Endothelial cell of umbilical vein (primary cell): ENCODE measurements at places on chromosomes 6 and 20. TPM values are rescaled to one million over a fixed set of nuclear protein-coding genes. Genes with fewer than 3 reads are reported as not detected.

The LPA gene
- total RNA-seq = not detected in 2 replicates

DNA sequence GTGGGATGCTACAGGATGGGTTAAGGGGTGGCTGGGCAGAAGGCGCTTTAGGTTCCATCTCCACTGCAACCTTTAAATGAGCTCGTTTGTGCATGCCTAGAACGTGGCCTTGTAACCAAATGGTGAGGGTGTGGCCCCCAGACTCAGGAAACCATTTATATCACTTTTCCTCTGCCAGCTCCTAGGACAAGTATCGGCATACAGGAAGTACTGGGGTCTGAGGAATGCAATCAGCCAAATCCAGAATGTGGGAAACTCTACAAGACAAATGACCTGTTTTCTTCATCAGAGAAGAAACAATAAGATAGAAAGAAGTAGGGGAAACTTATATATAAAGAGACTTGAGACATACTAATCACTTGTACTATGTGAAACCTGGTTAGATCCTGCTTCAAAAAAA lies 21.2 kb downstream of the AK9 start:
- peak; percentile 58 for DNase-seq

GRCh38 chr6:122710908-122711635 lies 68.4 kb upstream of the FABP7 start:
- DNase-seq = no peak

The FAM83C gene
- total RNA-seq = not detected in 2 replicates

DNA sequence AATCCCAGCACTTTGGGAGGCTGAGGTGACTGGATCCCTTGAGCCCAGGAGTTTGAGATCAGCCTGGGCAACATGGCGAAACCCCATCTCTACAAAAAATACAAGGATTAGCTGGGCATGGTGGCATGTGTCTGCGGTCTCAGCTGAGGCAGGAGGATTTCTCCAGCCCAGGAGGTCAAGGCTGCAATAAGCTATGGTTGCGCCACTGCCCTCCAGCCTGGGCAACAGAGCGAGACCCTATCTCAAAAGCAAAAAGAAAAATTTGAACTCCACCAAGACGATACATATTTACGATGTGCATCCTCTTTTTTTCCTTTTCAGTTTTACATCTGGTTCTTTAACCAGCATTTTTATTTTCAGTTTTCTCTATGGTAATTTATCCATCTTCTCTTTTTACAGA lies 162.1 kb downstream of the JARID2 start:
- DNase-seq = no peak

The RIPOR2 gene
- total RNA-seq = not detected in 2 replicates

GRCh38 chr6:34460796-34461507 lies 4.9 kb upstream of the PACSIN1 start:
- DNase-seq = peak; percentile 6

DNA sequence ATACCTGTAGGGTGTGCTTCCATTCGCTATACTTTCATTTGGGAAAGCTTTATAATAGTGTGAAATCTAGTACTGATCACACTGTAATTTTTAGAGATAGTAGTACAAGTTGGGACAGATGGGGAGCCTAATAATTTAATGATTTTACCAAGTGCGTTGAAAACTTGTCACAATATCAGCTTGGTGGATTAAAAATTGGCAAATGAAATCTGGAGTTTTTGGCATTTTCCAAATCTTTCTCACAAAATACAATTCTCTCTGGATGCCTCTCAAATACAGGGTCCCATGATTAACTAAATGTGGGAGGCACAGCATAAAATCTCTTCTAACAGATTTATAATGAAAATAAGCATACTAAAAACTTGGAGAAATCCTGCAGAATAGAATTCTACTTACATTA lies 96.4 kb downstream of the PLCB4 start:
- no peak for DNase-seq

GRCh38 chr6:14406614-14407331 lies 289.2 kb downstream of the CD83 start:
- no peak for DNase-seq

The TGM3 gene
- total RNA-seq = not detected in 2 replicates

The EYS gene
- 0.27 and 0.81 TPM in 2 replicates for total RNA-seq

DNA sequence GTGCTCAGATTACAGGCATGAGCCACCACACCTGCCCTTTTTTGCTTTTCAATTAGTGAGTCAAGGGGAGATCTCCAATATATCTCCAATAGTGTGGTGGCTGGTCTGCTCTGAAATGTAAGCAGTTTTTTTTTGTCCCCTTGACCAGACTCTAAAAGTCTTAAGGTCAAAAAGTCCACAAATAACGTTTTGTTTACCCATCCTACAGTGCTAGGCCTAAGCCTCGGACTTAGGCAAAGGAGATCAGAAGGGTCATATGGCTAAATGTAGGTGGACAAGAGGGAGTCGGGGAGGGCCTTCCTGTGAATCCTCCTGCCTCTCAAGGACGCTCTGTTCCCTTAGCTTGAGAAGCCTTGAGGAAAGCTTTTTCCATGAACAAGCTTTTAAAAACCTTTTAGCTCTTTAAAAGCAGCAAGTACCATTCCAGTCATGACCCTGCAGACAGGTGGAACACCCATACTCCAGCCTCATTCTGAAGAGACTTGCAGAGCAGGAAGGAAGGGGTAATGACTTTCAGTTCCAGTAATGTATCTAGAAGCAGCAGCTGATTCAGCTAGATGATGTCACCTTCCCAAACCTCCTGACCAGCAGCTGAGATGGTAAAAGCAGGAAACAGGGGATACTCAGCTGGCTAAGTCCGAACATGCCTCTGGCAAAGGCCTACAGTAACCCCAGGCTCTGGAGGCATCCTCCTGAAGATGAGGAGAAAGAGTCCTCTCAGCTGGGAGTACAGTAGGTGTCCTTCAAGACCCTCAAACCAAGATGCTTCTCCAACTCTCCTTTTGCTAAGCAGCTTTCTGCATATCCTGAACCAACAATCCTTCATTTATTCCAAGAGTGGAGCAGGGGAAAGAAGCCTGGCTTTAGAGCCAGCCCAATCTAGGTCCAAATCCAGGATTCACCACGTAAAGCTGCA lies 23.6 kb downstream of the BCL2L1 start:
- peak; percentile 96 for DNase-seq

GRCh38 chr6:48567016-48567415 lies 456.0 kb upstream of the PTCHD4 start:
- DNase-seq = no peak

DNA sequence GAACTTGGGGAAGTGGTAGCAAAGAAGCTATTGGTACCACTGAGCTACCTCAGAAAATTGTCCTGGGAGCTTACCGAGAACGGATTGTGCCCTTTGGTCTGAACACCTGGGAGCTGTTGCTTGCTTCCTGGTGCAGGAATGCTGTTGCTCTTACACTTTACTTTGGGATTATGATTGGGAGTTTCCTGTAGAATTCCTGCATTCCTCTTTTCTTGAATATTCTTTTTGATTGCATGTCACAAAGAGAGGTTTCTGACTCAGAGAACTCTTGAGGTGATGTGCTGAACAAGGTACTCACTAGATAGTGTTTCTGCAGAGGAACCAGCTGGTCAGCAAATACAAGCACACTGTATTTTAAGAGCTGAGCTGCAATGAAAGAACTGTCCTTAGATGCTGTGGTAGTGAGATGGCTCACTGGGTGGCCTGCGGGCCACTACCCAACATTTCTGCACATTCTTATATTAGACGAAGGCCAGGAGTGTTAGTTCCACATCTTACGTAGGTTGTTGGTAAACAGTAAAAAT lies 35.0 kb downstream of the LRRC1 start:
- no peak for DNase-seq
